ENCODE measurements at places on chromosomes 12 and 14.
A peak's percentile ranks its signal among the peaks of the same experiment; 100 is the strongest.

DNA sequence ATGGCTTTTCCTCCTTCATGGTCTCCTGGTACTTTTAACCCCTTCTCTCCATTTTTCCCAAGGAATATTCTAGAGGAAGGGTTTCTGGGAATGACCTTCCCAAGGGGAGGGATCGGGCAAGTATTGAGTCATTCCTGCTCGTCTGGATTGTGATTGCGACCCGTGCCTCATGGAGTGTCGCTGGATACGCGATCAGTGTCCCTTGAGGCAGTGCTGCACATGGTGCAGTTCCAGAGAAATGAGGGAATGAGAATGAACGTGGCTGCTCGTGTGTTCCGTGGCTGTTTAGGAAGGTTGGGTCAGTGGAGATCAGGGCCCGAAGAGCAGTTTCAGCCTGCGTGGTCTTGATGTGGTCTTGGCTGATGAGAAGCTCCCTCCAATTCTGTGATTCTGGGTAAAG lies 234.4 kb downstream of the CACNA1C start:
- DNase-seq, result no peak

DNA sequence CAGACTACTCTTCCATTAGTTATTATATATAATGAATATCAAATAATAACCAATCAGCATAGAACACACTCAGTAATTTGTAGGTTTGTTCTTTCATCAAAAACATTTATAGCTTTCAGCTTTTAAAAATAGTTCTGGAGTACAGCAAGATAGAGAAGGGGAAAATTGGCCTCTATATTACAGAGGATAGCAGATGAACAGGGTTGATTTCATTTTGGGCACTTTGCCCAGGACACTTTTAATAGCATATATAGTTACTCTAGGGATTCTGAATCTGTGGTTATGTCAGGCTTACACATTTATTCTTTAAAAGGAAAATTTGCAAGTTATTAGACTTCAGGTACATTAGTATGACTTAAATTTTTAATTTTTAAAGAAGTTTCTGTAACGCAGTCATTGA lies 52.6 kb downstream of the IFT81 start:
- DNase-seq, result no peak

- DNase-seq, result no peak
These were observed 48.4 kb downstream of the LTBP2 start for GRCh38 chr14:74563586-74564159.

DNA sequence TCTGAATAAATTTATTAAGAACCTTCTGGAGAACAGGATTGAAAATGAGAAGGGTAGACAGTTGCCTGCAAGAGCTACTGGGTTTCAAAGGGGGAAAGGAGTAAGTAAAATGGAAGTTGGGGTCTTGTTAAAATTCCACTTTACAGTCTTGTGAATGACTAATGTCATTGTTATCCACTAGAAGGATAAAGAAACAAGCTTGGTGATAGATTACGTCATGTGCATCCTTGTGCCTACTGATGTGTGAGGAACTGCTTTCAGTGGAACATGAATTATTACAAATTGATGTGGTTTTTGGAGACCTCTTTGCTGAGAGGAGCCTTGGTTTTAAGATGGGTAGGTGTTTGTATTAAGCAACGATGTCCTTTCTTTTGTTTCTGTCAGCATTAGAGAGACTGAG lies 272.5 kb upstream of the PRICKLE1 start:
- DNase-seq, result no peak

DNA sequence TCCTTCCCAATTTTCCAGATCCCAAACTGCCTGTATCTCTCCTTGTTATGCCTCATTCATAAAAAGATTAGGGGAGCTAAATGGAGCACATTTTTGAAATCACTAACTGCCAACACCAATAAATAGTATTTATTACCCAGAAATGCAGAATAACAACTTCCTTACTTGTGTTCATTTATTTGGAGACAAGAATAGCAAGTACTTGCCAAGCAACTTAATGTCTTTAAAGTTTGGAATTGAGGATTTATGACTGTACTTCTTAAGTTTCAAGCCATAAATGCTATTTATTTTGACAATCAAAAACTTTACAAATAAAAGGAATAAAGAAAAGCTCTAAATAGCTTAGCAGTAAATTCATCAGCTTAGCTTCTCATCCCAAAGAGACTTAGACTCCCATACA lies 626.1 kb upstream of the NOVA1 start:
- DNase-seq, result no peak

GRCh38 chr14:51561141-51561540 lies 90.6 kb upstream of the FRMD6 start:
- no peak for DNase-seq

GRCh38 chr12:10235761-10236631 lies 23.3 kb downstream of the GABARAPL1 start:
- DNase-seq, result peak; percentile 53

DNA sequence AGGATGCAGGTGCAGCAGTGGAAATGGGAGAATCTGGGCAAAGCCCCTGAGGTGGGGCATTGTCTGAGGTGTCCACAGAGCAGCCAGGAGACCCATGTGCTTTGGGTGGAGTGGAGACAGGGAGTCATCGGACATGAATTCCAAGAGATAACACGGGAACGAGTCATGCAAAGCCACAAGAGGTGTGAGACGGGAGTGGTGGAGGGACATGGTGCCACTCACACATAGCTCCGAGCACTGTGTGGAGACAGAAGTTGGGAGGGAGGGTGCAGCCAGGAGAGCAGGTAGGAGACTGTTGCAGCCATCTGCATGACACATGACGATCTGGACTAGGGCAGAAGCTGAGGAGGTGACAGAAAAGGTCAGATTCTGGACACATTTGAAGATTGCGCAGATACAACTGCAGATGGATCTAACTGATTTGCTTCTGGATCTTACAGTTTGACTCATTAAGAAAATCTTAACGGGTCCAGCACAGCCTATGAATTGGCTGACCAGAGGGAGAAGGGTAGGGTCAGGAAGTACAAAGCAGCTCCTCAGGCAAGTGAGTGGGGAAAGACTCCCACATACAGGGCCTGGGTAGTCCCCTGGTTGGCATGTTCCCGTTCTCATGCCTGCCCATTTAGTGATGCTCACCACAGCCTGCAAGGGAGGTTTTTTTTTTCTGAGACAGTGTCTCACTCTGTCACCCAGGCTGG lies 379.8 kb downstream of the FUT8 start:
- no peak for DNase-seq

DNA sequence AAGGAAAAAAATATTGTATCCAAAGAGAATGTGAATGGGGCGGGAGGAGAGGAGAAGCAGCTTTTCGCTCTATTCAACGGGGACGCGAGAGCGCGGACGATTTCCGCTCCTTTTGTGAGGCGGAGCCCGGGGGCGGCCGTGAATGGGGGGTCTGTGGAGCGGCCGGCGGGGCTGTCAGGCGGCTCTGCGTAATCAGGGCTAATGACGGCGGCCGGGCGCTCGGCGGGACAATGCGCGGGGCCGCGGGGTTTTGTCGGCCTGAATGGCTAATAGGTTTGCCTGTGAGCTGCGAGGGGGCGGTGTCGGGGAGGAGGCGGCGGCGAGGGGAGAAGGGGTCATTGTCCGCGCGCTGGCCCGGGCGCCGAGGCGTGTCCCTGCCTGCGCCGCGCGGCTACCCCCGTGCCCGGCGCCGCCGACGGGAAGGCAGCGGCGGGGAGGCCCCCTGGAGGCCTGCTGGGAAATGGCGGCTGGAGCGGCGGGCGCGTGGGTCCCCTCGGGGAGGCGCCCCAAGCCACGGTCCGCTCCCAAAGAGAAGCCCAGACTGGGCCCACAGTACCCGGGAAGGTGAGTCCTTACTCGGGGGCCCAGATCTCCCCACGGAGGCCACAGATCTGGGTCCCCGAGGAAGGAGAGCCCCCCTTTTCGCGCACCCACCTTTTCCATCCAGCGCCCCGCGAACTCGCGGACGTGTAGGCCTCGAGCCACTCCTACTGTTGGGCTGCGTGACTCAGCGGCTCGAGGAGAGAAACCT lies 6.0 kb downstream of the SIX6 start:
- peak; percentile 1 for DNase-seq

- DNase-seq, result no peak
These were observed 4.1 kb downstream of the GMPR2 start for GRCh38 chr14:24236689-24237462.

- DNase-seq, result peak; percentile 79
These were observed 240.1 kb upstream of the OR4E1 start for GRCh38 chr14:21913759-21914158.

DNA sequence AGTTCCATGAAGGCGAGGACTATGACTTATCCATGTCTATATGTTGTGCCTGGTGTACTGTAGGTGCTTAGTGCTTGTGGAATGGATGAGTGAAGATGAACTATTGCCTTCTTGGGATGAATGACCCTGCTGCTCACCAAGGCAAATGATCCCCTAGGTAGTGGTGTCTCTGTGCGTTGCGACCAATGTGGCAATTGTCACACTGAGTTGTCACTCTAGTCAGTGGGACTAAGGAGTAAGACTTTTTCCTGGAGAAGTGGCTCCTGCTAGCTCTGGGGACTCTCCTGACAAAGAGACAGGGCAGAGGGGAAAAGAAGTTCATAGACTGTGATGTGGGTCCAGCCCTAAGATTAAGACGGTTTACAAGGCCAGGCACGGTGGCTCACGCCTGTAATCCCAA lies 3.4 kb upstream of the ACVR1B start:
- DNase-seq, result no peak

- DNase-seq, result no peak
These were observed 269.2 kb upstream of the DAAM1 start for GRCh38 chr14:58919217-58919616.

- DNase-seq, result no peak
These were observed 455.1 kb downstream of the RAD51B start for GRCh38 chr14:68274725-68275124.

DNA sequence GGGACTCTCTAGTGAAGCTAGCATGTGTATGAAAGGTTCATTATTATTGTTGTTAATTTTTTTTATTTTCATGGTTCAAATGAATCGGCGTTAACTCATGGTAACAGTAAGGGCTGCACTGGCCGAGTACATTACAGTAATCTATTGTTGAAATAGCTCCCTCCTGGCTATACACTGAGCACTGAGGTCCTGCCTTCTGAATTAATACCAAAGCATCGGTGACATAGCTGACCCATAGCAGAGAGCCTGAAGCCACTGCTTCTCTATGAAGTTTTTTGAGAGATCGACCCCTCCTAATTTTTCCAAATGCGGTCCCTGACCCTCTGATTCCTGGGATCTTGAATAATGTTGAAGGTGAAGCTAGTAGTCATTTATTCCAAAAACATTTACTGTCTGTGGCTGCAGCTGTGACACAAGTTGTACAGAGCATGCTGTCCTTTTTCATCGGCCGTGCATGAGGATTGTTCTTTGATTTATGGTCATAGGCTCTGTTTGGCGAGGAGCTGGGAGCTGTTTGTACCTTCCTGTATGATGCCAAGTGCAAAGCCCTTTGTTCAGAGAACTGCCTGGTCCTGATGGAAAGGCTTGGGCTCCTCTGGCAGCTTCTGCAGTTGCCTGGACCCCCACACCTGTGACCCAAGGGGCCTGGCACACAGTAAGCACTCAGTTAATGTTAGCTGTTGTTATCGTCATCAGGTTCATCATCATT lies 486.5 kb downstream of the EGLN3 start:
- no peak for DNase-seq

- no peak for DNase-seq
These were observed 116.0 kb downstream of the PRICKLE1 start for GRCh38 chr12:42473561-42473960.

DNA sequence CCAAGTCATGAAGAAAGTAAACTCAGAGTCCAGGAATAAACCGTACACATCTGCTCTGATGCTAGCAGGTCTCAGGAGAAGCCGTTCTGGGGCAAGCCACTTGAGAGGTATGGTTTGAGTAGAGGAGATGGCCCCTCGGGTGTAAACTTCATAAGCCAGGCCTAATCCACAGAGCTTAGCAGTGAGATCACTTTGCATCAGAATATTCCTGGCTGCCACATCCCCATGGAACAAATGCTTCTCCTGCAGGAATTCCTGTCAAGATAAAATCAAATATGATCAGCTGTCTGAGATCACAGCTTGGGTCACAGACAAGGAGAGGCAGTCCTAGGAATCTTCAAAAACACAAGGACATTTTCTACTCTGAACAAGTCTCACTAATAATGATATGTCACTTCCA lies 11.2 kb upstream of the MAGOHB start:
- no peak for DNase-seq

DNA sequence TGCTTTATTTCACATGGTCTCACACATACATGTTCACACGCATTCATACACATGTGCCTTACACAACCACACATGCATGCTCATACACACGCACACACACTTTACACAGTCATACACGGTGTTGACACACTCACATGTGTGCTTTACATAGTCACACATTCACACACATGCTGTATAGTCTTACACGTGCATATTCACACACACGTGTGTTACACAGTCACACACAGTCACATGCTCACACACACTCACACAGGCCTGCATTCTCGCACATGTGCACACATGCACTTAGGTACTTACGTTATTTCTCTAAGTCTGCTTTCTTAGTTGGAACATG lies 18.0 kb upstream of the PLEKHG3 start:
- no peak for DNase-seq

DNA sequence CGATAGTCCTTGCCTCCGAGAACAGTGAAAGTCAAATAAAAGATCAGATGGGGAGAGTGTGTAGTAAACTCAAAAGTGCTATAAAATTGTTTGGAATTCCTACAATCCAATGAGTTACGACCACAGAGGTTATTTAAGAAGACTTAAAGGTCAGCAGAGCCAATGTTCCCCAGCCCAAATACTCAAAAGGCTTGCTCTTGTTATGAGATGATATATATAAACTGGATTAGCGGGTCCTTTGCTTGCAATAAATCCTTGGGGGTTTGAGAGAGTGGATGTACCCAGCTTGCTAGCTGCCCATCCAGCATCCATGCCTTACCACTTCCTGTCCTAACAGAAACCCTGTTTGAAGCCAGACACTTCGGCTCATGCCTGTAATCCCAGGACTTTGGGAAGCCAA lies 29.0 kb upstream of the MED13L start:
- no peak for DNase-seq

DNA sequence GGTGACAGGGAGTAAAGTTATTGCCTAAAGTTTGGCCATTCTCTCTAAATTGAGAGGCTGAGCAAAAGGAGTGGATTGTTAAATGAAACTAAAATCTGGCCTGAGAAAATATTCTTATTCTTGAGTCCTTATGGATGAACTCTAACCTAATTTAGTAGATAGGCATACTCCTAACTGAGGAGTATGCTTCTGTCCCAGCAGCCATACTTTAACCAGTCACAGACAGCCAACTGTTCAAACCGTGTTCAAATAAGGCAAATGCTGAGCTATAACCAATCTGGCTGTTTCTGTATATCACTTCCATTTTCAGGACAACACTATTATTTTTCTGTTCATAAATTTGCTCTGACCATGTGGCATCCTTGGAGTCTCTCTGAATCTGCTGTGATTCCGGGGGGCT lies 75.9 kb upstream of the RERGL start:
- no peak for DNase-seq

All from inflammatory macrophage treated with lipopolysaccharide for 4 hours (primary cell).